ENCODE measurements at places on chromosomes 2 and 18. TPM values are rescaled to one million over a fixed set of nuclear protein-coding genes. Genes with fewer than 3 reads are reported as not detected.
A peak's percentile ranks its signal among the peaks of the same experiment; 100 is the strongest.

DNA sequence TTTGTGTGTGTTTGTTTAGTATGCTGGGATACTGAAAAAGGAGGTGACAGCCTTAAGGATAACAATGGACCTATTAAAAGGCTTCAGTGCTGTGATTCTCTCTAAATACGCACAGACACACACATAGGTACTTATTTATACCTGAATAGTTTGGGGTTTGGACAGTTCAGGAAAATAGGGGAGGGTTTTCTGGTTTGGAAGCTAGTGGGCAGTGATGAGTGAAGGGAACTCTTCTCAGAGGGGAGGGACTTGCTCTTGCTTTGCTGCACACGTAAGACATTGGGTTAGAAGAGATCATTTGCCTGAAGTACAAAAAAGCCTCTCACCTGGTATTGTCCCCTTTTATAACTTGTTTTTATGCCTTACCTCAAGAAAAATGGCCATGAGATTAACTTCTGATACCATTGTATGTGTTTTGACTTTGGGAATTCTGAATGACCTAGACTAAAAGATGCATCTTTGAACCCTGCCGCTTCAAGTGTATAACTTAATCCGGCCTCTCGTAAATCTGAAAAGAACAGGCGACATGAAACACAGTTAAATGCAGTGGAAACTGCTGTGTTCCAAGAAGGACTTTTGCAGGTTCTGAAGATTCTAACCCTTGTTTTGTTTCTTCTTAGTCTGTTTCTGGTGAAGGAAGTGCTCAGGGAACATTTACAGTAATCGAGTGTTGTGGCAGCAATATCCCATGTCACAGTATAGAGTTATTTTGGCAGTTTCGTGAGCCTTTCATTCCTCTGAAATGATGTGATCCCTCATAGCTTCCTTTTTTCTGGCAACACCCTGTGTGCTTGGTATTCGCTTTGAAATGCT, 2.5 kb downstream of the CRIM1 start:
- DNase-seq: no peak

- DNase-seq: no peak
These were observed 720.3 kb downstream of the KCNJ3 start for GRCh38 chr2:155418753-155419152.

- peak; percentile 83 for DNase-seq
These were observed 1.5 kb upstream of the NR4A2 start for GRCh38 chr2:156333951-156334495.

Gene PRKRA
- total RNA-seq: 33.1 TPM

Gene NAT8
- total RNA-seq: not detected

Measured in endothelial cell (in vitro differentiated cells).